Caki2 (cell line): ENCODE measurements at places on chromosomes 1 and 21. TPM values are rescaled to one million over a fixed set of nuclear protein-coding genes. Genes with fewer than 3 reads are reported as not detected.

The RER1 gene
- total RNA-seq = 55.7 and 105 TPM in 2 replicates

The FAM43B gene
- 2.8 and 3.1 TPM in 2 replicates for total RNA-seq

The RGL1 gene
- total RNA-seq = 0.70 and 0.91 TPM in 2 replicates

The SH2D1B gene
- not detected in 2 replicates for total RNA-seq

The HSD3B1 gene
- total RNA-seq = not detected in 2 replicates

The NGF gene
- total RNA-seq = not detected in 2 replicates

The MEX3A gene
- 0.64 and 2.0 TPM in 2 replicates for total RNA-seq

The MIXL1 gene
- not detected in 2 replicates for total RNA-seq

The PPP1R8 gene
- total RNA-seq = 41.8 and 44.6 TPM in 2 replicates

The BEST4 gene
- not detected in 2 replicates for total RNA-seq

The LRRC53 gene
- not detected in 2 replicates for total RNA-seq

The GFI1 gene
- 1.4 and 3.8 TPM in 2 replicates for total RNA-seq

The S100A5 gene
- total RNA-seq = not detected in 2 replicates

The PIK3CD gene
- 2.7 and 7.0 TPM in 2 replicates for total RNA-seq

The S100A9 gene
- not detected in 2 replicates for total RNA-seq

The PEAR1 gene
- 0.88 and 5.0 TPM in 2 replicates for total RNA-seq

The F13B gene
- total RNA-seq = not detected in 2 replicates

The C1orf56 gene
- 0.84 and 1.9 TPM in 2 replicates for total RNA-seq

The CRYAA gene
- not detected in 2 replicates for total RNA-seq

The FOXD2 gene
- 1.6 TPM in 2 replicates for total RNA-seq

The ABCG1 gene
- total RNA-seq = 4.6 and 10.3 TPM in 2 replicates

The RHOU gene
- total RNA-seq = 0.23 and 0.81 TPM in 2 replicates

The BCL10 gene
- 7.4 and 11.3 TPM in 2 replicates for total RNA-seq

The CTSS gene
- 2.9 and 9.1 TPM in 2 replicates for total RNA-seq

The PROX1 gene
- not detected in 2 replicates for total RNA-seq

The EXO5 gene
- total RNA-seq = 5.2 and 6.5 TPM in 2 replicates

The CD101 gene
- total RNA-seq = 0.30 TPM in 1 of 2 replicates, not detected in the other

The FOXO6 gene
- 0.14 TPM in 1 of 2 replicates, not detected in the other for total RNA-seq

The KAZN gene
- 7.0 and 9.7 TPM in 2 replicates for total RNA-seq

The LCE2B gene
- not detected in 2 replicates for total RNA-seq

The WNT4 gene
- 0.20 TPM in 1 of 2 replicates, not detected in the other for total RNA-seq

The HES3 gene
- total RNA-seq = not detected in 2 replicates

The CAMK2N1 gene
- total RNA-seq = 13.5 and 20.1 TPM in 2 replicates

The S100A8 gene
- total RNA-seq = not detected in 2 replicates

The ZFP69B gene
- 1.1 and 2.3 TPM in 2 replicates for total RNA-seq

The EXTL1 gene
- not detected in 2 replicates for total RNA-seq

The GPR161 gene
- 7.2 and 7.8 TPM in 2 replicates for total RNA-seq

The KPRP gene
- total RNA-seq = not detected in 2 replicates

The SLFNL1 gene
- total RNA-seq = not detected in 2 replicates
